ENCODE measurements at places on chromosomes 5 and 9.

DNA sequence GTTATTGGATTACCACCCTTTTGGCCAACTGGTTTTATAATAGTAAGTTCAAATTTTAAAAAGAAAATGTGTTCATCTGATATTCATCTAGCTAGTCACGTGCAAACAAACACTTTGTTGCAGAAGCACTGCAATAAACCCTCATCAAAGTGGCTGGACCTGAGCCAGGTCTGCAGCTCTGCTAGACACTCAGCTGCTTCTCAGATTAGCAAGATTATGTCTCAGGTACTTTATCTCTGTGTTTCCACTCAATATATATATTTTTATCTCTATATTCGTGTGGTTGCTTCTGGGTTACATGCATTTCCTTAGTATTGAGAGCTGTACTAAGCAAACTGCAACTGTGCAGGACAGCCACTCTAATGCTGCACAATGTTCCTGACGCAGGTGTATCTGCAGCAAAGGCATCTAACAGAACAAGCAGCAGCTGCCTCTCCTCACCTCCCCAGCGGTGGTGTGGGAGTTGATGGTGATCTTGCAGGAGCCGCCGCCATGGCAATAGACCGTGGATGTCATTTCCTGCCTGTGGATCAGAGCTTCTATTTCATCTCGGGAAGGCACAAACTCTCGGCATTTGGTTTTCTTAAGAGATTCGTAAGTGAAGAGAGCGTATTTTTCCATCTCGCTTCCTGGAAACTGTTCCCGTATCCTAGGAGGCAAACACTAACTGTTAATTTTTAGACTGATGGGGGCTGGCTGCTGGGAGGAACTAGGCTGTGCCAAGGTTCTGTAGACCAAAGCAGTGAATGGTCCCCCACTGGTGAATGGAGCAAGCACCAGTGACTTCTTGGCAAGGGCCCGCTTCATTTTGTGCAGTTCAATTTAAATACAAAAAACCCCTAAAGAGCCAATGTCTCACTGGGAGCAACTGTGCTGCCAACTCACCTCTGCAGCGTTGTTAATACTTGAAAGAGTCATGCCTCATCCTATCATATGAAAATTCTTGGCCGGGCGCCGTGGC, 56.7 kb upstream of the RETREG1 start:
- no peak for DNase-seq

DNA sequence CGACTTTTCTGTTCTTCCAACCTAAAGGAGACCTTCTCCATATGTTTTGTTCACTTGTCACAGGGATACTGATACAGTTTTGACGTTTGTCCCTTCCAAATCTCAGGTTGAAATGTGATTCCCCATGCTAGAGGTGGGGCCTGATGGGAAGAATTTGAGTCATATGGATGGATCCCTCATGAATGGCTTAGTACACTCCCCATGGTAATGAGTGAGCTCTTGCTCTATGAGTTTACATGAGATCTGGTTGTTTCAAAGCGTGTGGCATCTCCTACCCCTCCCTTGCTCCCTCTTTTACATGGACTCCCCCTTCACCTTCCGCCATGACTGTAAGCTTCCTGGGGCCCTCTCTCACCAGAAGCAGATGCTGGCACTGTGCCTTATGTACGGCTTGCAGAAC, 6.9 kb downstream of the PIP5K1B start:
- DNase-seq: no peak

- no peak for DNase-seq
Observed at GRCh38 chr5:160491438-160491837, 69.8 kb downstream of the PTTG1 start.

- DNase-seq: no peak
Observed at GRCh38 chr5:144315026-144315425, 144.4 kb downstream of the KCTD16 start.

- peak; percentile 20 for DNase-seq
Observed at GRCh38 chr5:52948418-52949076, 40.6 kb upstream of the ITGA2 start.

- no peak for DNase-seq
Observed at GRCh38 chr5:160938532-160938931, 86.5 kb upstream of the ATP10B start.

DNA sequence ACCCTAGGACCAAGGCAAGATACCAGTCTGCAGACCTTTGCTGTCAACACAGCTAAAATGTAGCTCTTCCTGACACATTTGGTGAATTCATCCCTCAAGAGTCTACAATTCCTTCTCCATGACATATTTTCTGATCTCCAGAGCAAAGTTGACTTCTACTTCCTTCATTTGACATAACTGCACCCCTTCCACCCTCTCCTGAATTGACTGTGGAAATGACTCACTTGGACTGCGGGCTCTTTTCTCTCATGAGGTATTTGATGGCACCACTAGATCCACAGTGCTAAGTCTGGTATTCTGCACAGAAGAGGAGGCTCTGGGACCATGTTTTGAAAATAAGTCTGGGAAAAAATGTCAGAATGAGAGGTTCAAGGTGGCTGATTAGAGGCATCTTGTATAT, 338.4 kb upstream of the TRPC7 start:
- no peak for DNase-seq

DNA sequence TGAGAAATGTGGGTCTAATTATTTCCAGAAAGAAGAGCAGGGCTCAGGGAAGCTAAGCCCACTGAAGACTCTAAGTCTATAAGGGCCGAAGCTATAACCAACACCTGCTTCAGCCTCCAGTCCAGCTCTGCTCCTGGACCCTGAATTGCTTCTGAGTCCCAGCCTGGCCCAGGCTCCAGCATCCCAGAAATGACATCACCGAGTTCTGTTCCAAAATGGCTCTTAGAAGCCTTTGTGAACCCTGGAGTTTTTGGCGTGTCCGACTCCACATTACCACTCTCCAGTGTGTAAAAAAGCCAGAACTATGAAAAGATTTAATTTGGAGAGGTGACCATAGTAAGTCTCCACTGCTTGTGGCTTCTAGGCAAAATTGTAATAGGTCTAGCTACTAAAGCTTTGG, 289.9 kb downstream of the SLIT3 start:
- DNase-seq: no peak

- no peak for DNase-seq
Observed at GRCh38 chr5:100598446-100598845, 63.3 kb downstream of the FAM174A start.

GRCh38 chr5:9878206-9878605, 248.1 kb upstream of the TAS2R1 start:
- DNase-seq: no peak

GRCh38 chr9:16331031-16331430, 539.4 kb downstream of the BNC2 start:
- DNase-seq: no peak

- DNase-seq: no peak
Observed at GRCh38 chr9:78325343-78325742, 28.4 kb downstream of the PSAT1 start.

DNA sequence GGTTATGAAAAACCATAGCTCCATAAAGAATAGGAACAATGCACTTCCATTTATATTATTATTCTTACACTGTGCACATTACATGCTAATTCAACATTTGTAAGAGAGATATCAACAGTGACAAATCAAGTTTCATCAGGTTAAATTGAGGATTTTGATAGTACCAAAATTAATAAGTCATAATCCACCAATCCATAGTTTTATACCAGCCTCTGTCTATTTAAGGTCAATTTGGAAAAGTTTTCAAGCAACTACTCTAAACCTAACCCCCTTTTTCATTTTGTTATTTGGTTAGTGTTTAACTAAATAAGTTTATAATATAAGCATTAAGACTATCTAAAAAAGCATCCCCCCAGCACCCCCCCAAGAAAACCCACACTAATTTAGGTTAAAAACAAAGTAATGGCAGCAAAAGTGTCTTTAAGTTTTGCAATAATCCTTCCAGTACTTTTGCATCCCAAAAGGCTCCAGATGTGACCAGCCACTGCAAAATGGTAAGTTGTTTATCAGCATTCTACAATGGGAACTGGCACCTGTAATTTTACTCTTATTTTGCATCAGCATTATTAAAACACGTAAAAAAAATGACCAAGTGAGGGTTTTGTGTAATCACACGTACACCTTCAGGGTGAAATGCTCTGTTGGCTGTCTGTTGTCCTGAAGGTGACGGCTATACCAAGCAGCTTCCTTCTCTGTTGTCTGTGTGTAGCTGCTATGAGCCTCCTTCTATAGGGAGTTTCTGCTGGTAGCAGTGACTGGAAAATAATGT, 36.8 kb upstream of the SSBP2 start:
- DNase-seq: no peak

GRCh38 chr5:134551901-134552300, 26.4 kb downstream of the JADE2 start:
- no peak for DNase-seq

DNA sequence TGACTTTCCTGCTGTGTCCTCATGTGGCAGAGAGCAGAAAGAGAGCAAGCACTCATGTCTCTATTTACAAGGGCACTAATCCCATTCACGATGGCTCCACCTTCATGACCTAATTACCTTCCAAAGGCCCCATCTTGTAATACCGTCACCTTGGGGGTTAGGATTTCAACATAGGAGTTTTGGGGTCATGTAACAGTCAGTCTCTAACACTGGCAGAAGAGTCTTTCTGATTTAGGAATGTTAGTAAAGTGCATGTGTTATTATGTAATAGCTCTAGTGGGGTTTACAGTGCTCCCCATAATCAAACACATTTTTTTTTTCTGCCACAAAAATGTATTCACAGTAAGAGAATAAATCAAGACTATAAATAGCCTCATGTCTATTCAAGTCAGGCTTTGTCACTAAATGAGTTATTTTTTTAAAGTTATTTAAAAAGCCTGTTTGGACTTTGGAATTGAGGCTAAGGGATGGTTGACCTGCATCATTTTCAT, 19.1 kb downstream of the GALNT10 start:
- DNase-seq: no peak

DNA sequence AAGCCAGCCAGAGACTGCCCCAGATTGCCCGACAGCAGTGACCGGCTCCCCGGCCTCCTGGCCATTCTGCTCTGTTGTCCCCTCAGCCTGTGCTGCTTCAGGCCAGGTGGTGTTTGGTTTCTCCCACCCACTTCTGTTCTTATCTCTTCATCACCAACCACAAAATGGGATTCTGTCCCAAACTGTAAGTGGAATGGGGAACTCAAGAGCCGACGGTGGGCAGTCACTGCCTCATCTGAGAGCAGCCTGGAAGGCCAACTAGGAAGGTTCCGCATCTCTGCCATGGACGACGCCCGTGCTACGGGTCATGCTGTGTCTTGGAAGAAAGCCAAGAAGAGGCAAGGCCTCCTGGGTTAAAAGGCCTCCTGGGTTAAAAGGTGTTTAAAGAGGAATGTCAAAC, 219.0 kb upstream of the PIK3R1 start:
- DNase-seq: no peak

GRCh38 chr9:97907046-97907445, 15.3 kb downstream of the TRMO start:
- DNase-seq: no peak

GRCh38 chr5:145393426-145393825, 441.7 kb downstream of the PRELID2 start:
- DNase-seq: no peak

GRCh38 chr9:133726401-133727276, 11.5 kb downstream of the SARDH start:
- DNase-seq: peak; percentile 34

- DNase-seq: no peak
Observed at GRCh38 chr5:80483636-80484232, 4.2 kb upstream of the FAM151B start.

DNA sequence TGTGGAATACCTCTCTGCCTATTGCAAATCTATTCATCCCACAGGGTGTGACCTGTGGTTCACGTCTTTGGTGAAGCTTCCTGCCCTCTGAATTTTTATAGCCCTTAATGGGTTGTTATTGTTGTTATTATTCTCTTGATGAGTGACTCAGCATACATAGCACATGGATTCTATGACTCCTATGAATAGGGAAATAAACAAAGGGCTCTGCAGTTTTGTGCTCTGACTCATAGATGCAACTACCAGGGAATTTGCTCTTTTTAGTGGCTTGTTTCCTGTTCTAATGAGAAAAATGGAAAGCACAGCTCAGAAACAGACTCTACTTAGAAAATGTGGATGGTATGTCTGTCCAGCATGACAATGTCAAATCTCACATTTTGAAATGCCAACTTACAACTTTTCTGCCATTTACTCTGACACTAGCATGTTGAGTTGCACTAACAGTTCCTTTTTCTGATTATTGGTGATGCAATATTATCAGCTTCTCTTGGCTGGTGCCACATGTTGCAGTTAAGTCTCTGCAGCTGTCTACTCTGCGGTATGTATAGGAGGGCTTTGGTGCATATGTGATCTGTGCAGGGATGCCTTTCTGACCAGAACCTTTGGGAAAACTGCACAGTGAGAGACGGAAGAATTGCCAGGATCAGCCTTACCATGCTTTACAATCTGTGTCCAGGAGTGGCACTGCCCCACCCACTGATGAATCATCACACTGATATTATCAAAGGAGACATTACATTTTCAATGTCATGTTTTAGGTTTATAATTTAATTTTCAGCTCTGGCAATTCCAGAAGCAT, 996.4 kb upstream of the WWC1 start:
- no peak for DNase-seq

- DNase-seq: no peak
Observed at GRCh38 chr9:83701769-83702168, 6.0 kb downstream of the UBQLN1 start.

- no peak for DNase-seq
Observed at GRCh38 chr5:33891446-33891787, 373 bp downstream of the ADAMTS12 start.

DNA sequence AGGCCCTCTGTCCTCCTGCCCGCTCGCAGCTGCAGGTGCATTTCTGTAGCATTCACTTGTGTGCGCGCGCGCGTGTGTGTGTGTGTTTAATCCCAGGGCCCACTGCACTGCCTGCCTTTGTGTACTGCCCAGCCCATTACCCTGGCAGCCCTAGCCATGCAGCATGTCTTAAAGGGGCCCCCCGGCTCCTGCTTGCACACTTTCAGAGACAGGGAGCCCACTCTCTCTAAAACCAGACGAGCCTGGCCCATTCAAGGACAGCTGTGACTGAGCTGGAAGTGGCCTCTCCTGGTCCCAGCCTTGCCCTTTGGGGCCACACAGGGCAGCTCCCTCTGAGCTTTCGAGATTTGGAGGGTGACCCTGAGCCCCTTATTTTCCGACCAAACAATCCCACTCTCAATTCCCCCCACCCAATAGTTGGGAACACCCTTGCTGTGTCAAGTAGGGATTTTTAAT, 98.9 kb downstream of the DAB2IP start:
- DNase-seq: no peak

DNA sequence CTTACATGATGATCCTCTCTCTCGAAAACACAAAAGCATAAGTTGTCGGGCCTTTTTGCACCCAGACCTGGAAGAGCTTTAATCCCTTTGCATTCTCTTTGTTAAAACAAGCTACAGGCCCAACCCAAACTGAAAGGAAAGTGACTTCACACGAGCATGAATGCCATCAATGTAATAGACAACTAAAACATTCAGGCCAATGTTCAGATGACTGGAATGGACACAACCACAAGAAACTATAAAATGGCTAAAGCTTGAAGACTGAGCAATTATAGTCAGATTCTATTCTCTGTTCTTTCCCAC, 45.5 kb downstream of the RFX3 start:
- no peak for DNase-seq
